ENCODE measurements at places on chromosomes 3 and 15.

DNA sequence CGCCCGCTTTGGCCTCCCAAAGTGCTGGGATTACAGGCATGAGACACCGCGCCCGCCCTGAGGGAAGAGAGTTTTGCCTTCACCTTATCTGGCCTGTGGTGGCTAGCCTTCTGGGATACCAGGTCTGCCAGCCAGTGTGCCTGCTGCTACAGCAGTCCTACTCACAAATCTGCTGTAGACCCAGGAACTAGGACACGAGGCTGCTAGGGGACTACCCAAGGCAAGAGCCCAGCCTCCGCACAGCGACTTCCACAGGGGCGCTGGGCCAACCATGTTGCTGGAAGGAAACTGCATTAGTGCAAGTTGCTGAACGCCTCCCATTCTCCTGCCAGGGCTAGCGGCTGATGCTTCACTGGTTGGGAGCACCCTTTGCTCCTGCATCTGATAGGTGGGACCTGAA, 53.7 kb downstream of the DHX30 start:
- DNase-seq = no peak

DNA sequence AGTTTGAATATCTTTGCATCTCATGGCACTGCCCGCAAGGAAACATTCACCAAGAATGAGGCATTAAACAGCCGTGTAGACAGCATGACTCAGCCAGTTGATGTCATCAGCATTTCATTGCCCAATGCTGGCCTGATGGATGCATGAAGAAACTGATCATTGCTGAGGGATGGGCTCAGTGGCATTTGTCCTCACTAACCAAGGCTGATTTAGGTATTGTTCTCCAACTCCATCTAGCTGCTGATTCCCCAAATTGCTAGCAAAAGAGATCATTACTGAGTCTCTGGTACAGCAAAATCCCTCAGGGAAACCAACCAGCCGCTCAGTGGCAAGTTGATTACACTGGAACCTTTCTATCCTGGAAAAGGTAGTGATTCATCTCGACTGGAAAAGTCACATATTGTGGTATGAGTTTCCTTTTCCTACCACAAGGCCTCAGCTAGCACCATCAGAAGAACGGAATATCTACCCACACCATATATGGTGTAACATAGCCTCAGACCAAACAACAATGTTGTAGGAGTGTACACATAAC, 186.5 kb upstream of the GAP43 start:
- peak; percentile 71 for DNase-seq

- peak; percentile 71 for DNase-seq
Observed at GRCh38 chr15:99421172-99421656, 144.6 kb upstream of the MEF2A start.

DNA sequence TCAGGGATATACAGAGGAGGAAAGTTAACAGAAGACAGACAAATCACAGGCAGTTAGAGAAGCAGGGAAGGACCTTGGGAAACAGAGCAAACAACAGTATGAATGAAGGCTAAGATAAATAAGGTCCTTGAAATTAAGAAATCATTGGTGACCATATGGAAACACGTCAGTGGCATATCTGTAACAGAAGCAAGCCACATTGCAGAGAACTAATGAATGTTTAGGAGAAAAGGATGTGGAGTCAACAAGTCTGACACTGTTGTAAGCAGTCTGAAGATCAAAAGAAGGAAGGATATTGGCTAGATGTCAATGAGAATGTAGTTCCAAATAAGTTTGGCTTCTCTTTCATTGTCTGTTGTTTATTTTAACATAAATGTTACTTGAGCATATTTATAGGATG, 542.4 kb downstream of the UNC13C start:
- no peak for DNase-seq

DNA sequence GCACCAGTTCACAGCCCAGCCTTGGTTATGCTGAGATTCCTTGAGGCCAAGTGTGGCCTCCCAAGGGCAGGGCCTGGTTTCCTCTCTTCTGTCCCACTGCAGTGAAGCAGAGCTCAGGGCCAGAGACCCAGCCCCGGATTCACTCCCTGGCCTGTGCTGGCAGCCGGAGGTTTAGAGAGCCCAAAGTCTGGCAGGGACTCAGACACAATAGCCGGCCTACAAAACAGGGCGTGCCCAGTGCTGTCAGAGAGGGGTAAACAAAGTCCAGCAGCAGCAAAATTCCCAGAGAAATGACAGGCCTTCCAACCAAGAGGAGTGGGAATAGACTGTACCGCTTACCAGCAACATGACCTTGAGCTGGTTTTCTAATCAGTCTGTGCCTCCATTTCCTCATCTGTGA, 14.0 kb downstream of the VIPR1 start:
- DNase-seq = no peak

DNA sequence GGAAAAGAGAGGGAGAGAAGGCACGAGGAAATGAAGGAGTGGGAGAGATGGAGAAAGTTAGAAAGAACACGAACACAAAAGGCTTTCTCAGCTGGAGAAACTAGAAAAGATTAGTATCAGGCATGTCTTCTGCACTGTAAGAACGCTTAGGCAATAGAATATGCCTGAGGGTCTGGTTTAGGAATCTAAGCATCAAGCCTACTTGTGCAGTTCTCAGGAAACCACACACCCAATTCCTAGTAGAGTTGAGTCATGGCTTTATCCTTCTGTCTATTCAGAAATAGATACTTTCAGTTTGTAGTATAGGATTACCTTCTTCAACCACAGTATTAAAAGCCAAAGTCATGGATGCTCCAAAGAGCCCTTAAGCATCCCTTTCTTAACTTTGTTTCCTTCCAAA, 969.4 kb downstream of the NTRK3 start:
- DNase-seq = peak; percentile 83

DNA sequence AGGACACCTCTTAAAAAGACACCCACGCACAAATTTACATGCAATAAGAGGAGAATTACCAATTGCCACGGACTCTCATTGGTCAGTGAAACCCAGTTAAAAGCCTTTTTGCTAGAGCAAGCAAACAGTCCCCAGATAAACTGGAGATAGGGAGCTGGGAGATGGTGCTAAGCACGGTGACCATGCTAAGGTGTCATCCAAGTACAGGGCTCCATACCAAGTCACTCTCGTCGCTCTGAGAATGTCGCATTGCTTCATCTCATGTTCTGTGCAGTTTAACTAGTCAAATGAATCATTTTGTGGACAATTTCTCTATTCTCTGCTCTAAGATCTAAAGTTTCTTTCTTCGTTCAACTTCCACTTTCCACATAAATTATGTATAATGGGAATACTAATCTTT, 581.9 kb downstream of the AGBL1 start:
- no peak for DNase-seq

DNA sequence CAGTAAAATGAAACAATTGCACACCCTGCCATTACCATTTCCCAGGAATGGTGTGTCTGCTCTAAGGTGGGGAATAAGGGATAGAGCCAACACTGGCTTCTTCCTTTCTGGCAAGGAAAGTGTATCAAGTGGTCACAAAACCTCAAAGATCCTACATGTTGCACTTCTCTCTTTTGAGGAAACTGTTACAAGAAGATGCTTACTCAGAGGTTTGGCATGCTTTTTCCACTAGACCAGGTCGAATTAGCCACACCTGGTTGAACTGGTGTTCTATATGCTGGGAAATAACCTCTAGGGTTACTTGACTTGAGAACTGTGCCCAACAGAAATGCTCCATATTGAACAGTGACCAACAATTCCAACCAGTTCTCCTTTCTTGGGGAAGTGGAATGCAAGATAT, 102.9 kb downstream of the LRRN1 start:
- DNase-seq = no peak

DNA sequence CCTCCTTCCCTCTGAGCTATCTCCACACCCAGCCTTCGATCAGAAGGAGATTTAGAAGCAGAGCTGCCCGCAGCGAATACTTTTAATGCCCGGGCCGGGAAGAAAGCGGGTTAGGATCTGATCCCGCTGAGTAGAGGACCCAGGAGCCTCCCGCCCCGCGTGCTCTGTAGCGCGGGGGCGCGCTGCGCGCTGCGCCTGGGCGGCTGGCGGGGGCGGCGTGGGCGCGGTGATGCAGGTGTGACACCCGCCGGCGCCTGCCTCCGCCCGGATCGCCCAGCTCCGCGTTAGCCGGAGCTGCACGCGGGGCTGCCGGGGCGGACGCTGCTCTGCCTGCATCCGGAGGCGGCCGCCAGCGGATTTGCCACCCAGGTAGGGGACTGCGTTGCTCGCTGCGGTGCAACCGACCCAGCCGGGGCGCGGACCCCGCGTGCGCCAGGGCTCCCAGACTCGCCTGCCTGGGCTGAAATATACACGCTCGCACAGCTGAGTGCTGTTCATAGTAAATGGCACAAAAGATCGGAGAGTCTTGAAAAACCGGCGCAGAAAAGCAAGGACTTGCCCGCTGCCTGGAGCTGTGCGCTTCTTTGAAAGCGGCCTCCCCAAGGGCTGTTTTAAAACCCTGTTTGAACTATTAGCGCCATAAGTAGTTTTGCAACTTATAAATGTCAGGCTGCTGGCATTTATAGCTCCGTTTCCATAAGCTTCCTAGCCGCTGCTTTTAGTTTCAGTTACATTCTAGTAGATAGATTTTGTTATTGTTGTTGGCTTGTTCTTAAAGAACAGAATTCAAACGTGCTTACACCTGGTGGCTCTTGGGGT, at the start of gene SV2B:
TSS of gene SV2B (plus strand) at position 263 of the 819 bp plus-strand sequence. CDS start 126,007 bp downstream, outside the sequence.
- peak; percentile 37 for DNase-seq

- peak; percentile 56 for DNase-seq
Observed at GRCh38 chr3:158713094-158713499, 19.2 kb downstream of the RARRES1 start.

- peak; percentile 71 for DNase-seq
Observed at GRCh38 chr15:96285305-96285704, 45.2 kb upstream of the NR2F2 start.

GRCh38 chr15:69531665-69532027, 79.0 kb downstream of the RPLP1 start:
- no peak for DNase-seq

DNA sequence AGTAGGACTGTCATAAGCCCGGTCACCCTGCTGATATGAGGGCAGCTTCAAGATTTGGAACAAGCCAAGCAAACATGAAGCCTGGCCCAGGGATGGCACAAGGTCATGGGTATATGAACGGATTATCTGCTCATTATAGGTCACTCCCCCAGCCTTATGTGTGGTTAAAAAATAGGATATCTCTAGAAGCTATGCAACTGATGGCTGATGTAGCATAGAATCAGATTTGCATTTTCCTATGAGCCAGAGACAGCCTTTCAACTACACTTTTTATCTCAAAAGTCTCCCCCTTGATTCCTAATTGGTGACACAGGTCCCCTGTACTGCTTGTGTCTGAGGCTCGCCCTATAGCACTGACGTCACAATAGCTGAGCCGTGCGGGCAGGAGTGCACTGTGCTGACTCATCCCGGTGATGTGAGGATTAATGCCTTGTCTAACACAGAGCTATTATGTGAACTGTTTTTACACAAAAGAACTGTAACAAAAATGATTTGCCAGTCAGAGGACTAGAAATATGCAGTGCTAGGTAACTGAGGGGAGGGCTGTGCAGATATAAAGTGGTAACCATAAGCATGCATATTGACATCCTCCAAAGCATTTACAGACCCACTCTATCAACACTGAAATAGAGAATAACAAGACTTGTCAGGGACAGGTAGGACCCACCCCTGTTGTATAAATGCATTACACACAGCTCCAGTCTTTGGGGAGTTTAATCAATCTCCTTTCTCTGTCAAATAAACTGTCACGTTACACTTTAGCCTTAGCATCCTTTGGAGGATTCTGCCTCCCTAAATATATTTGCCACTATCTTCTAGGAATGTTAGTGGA, 204.9 kb downstream of the TIGIT start:
- DNase-seq = peak; percentile 74

DNA sequence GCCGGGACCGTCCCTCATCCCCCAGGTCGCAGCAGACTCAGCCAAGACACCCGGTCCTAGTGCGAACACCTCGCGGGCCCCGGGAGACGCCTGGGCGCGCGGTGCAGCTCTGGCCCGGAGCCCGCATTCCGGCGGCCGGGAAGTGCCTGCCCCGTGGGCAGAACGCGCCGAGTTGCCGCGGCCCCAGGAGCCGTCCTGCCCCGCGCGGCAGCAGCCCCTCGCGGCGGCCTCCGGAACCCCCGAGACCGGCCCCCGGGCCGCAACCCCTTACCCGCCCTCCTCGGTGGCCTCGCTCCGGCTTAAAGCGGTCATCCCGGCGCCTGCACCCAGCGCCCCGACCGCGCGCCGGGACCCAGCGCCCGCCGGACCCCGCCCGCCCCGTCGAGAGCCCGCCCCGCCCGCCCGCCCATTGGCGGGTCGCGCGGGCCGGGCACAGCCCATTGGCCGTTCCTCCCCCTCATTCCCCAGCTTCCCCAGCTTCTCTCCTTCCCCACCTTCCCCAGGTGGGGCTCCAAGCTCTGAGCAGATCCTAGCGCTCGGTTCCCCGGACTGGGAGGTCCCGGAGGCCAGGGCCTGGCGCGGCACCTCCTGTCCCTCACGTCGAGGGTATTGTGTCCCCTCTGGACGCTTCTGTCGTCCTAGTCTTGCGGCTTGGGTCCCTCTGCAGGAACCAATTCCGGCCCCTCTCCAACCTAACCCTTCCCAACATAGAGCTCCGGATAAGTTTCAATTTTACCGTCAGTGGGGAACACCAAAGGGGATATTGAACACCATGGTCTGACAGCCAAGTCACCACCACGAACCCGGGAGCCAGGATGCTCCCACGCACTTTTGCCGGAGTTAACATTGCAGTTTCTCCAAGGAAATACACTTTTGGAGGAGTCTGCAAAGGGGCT, at the start of gene GRAMD2A:
TSS of gene GRAMD2A (minus strand) at position 328 of the 896 bp plus-strand sequence.
- peak; percentile 22 for DNase-seq

DNA sequence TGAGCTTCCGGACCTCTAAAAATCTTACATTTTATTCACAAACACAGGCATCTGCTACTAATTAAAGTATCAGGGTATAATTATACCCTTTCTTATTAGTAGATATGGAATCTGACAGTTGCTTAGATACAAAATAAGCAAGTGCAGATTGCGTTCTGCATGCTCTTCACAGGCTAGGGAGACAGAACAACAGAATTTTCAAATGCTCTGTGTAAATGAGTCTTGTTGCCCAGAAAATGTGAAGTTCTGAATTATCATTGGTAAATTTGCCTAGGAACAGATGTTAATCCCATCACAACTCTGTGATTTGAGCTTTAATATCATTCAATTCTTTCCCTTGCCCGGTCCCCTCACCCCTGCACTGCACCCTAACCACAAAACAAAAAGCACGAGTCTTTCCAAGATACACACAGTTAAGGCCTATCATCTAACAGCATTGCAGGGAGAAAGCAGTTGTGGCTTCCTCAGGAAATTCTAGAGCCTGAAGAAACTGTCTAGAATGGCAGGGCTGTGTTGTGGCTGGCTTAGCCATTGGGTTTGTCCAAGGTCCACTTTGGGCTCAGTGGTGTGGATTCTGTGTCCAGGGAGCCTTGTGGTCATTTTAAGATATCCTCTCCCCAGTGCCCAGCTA, 119.8 kb downstream of the PDCD6IP start:
- DNase-seq = no peak

DNA sequence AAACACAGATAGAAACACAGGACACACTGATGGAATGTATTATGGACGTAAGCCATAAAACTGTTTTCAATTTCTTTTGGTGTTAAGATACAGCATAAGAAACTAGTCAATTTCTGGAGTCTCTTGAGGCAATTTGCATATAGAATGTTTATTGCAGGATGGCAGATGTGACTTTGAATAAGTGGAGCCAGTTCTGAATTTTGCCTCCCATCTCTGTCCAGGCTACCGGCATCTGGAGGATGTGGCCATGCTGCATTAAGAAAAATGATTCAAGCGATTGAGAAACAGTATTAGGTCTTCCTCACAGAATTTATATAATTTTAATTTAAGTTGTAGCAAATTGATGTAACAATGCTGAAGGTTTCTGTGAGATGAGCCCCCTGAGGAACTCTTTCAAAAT, 81.5 kb downstream of the CHST2 start:
- no peak for DNase-seq
